T-helper 17 cell (primary cell): ENCODE measurements at places on chromosomes 7 and 10. TPM values are rescaled to one million over a fixed set of nuclear protein-coding genes. Genes with fewer than 3 reads are reported as not detected.

- no peak for DNase-seq
- H3K27ac ChIP-seq: no peak overlapping the region
- H3K36me3 ChIP-seq: no peaks in the 10 kb centered on the region
Observed at GRCh38 chr7:47485640-47486435, 96.1 kb downstream of the TNS3 start.

DNA sequence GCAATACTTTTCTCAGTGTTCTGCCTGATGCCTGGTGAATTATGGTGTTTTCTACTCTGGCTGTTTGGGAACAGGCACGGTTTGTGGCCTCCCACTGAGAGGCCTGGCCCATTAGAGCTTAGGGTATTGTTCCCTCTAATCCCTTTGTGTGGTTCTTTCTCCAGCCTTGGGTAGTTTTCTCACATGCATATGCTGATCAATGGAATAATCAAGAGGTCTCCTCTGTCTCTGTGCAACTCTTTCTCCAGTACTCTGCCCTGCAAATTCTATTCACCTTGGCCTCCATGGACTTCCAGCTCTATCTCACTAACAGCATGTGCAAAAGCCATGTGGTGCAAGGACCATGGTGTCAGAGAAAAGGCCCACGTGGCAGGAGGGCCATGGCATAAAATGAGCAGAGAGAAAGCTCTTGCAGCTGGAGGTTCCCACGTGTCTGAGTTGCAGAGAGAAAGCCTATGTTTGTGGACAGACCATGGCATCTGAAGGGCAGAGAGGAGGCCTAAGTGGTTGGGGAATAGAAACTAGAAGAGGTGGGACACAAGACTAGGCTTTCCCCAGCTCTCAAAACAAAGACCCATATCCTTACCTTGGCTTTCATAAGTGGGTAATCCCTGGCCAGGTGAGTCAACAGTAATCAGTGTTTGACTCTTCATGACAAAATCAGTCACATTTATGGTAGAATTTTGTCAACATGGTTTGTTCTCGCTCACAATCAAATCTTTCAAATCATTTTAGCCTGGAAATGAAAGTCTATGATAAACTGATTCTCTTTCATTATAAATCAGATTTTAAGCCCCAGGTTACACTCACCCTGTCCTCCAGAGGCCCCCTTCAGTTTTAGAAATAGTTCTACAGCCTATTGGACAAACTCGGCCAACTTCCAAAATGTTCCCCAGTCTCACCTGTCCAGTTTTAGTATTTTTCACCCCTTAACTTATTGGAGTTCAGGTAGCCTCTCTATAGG is 17.3 kb downstream of the OPALIN start:
- no peaks in the 10 kb centered on the region for H3K36me3 ChIP-seq
- H3K4me3 ChIP-seq: no peak overlapping the region
- no peak for DNase-seq
- H3K27me3 ChIP-seq: peaks cover 37% of the 10 kb centered on the region

DNA sequence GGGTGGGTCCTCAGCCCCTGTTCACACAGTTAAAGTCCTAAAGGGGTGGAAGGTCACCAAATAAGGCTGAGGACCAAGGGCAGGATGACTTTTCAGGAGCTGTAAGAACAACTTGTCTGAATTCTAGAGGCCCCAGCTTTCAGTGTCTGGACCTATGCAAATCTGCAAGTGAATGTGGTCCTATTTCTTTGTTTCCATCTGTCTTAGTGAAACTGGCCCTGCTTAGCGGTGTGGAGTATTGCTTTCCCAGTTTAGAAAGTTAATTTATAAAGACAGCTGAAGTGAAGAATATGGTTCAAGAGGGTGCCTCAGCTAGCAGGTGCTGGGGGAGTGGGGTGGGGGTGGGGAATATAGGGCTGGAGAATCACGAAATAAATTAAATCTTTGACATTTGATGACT is 40.1 kb downstream of the HHEX start:
- no peak for DNase-seq
- peaks cover 2% of the 10 kb centered on the region for H3K4me1 ChIP-seq
- H3K4me3 ChIP-seq: no peak overlapping the region
- H3K27ac ChIP-seq: no peak overlapping the region

DNA sequence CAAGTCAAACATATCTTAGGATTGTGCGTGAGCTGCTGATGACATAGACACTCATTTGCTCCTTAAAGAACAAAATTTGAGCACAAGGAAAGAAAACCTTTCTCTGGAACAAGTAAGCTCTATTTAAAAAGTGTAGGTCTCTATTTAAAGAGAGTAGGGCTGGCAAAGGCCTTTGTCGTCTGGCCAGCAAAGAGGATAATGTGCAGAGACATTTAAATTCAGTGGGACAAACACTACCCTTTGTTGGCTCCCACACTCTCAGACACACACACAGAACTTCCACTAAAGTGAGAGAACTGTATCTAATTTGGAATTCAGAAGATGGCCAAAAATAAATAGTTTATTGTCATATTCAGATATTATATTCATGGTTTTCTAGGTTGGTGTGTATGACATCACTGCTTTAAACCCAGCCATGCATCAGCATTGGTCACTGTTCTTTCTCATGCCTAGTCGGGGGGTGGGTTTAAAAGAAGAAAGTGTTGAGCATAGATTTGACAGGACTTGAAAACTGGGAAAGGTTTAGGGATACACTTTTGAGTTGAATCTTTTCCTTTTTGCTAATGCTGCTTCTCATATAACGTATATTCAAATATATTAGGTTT is 49.5 kb upstream of the HDAC9 start:
- no peak overlapping the region for H3K27ac ChIP-seq
- no peak overlapping the region for H3K4me3 ChIP-seq
- H3K27me3 ChIP-seq: no peaks in the 10 kb centered on the region

DNA sequence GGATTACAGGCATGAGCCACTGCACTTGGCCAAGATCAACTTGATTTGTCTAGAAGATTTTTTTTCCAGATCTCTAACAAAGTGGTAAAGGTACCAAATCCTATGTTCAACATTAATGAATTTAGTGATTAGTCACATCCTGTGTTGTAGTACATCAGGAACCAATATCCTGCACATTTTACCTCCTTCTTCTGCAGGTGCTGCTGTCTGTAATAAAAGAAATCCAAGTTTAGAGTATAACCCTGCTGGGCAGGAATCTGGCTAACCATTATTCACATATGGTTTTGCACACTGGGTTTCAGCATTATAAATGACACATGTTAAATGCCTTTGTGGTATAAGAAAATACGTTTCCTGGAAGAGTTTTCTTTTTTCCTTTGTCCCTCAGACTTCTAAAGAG is 10.8 kb downstream of the PARD3 start:
- no peak overlapping the region for H3K4me3 ChIP-seq
- peaks cover 12% of the 10 kb centered on the region for H3K27me3 ChIP-seq
- DNase-seq: no peak

- H3K27ac ChIP-seq: peak overlapping the region; percentile 56
- no peaks in the 10 kb centered on the region for H3K36me3 ChIP-seq
- no peak overlapping the region for H3K4me3 ChIP-seq
- peaks cover 14% of the 10 kb centered on the region for H3K4me1 ChIP-seq
- no peak for DNase-seq
- H3K27me3 ChIP-seq: no peaks in the 10 kb centered on the region
Observed at GRCh38 chr7:28104041-28104541, 76.5 kb downstream of the JAZF1 start.

DNA sequence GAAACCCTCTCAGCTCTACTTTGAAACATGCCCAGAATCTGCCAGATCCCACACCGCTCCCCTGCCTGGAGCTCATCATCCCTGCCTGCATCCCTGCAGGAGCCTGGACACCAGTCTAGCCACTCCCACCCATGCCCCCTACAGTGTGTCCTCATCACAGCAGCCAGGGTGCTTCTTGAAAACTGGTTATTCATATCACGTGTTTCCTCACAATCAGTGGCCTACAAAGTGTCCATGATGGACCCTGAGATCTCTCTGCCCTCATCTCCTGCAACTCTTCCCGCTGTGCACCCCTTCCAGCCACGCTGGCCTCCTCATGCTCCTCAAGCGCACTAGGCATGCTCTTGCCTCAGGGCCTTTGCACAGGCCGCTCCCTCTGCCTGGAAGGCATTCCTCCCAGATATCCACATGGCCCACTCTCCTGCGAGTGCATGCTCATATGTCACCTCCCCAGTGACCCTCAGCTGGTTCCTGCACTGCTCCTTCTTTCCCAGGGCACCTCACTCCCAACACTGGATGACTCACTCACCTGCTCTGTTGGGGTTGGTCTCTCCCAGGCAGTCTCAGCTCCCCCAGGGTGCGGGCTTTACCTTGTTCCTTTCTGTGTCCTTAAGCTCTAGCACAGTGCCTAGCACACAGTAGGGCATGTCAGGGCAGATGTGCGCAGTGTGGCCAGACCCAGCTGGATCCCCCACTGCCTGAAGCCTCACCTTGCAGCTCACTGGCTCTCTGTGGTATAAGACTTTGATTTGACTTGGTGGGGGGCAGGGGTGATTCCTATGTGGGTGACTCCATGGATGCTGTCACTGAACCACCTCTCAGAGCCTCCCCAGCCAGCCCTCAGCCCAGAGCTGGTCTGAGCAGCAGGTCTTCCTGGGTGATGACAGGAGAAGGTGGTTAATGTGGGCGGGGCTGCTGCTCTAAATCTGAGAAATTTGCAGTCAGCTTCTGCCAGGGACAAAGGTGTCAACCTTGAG is 37.3 kb downstream of the CDH23 start:
- H3K4me3 ChIP-seq: no peak overlapping the region
- peaks cover 6% of the 10 kb centered on the region for H3K36me3 ChIP-seq
- H3K4me1 ChIP-seq: peaks cover 6% of the 10 kb centered on the region
- DNase-seq: no peak
- H3K27me3 ChIP-seq: peaks cover 53% of the 10 kb centered on the region

DNA sequence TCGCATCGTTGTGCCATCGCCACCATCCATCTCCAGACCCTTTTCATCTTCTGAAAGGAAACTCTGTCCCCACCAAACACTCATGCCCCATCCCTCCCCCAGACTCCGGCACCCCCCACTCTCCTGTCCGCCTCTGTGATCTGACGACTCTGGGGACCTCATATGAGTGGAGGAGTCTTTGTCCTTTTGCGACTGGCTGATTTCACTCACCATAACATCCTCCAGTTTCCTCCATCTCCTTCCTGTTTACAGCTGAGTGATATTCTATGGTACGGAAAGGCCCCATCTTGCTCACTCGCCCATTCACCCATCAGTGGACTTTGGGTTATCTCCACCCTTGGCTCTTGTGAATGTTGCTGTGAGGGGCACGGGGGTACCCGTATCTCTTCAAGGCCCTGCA is 11.8 kb upstream of the INSIG1 start:
- H3K27me3 ChIP-seq: peaks cover 31% of the 10 kb centered on the region
- H3K36me3 ChIP-seq: peaks cover 3% of the 10 kb centered on the region
- H3K4me3 ChIP-seq: no peak overlapping the region
- DNase-seq: no peak
- H3K27ac ChIP-seq: no peak overlapping the region

DNA sequence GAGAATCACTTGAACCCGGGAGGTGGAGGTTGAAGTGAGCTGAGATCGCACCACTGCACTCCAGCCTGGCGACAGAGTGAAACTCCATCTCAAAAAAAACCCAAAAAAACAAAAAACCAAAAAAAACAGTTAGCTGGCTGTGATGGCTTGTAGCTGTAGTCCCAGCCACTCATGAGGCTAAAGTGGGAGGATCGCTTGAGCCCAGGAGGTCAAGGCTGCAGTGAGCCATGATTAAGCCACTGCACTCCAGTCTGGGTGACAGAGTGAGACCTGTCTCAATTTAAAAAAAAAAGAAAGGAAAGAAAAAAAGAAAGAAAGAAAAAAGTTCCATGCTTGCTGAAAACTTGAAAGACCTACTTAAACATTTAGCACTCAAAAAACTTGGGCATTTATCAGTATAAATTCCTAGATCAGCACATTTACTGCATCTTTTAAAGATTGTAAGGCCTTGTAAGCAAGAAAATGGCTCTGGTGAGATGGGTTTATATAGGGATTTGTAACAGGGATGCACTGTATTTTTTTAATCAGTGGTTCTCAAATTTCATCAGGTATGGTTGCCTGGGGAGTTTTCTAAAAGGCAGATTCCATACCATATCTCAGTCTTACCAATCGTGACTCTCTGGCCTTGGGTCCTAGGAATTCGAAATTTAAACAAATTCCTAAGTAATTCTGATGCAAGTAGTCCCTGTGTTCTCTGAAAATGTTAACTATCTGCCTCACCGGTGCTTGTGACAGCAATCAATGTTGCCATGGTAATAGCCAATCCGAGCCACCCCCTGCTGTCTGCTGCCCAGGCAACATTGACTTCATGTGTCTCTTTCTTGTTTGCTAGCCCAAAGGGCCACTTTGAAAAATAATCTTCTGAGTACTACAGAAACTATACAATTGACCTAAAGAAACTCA is 11.5 kb upstream of the NT5C2 start:
- no peaks in the 10 kb centered on the region for H3K27me3 ChIP-seq
- no peak overlapping the region for H3K4me3 ChIP-seq
- no peaks in the 10 kb centered on the region for H3K36me3 ChIP-seq
- no peak for DNase-seq
- H3K27ac ChIP-seq: no peak overlapping the region

DNA sequence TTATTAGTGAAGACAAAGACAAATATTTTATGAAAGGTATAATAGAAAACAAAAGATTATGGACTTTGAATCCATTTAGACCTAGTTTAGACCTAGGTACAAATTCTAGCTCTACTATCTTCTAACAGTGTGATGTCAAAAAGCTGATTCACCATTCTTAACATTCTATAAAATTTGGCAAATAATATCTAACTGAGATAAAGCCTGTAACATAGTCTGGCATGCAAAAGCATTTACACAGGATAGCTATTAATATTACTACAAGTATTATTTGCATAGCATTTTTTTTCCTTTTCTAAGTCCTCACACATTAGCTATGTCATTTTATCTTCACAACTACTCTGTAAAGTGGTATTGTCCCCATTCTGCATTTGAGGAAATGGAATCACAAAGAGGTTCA is 179.6 kb upstream of the LRRTM3 start:
- H3K36me3 ChIP-seq: no peaks in the 10 kb centered on the region
- no peak overlapping the region for H3K27ac ChIP-seq
- DNase-seq: no peak
- no peak overlapping the region for H3K4me3 ChIP-seq
- no peaks in the 10 kb centered on the region for H3K4me1 ChIP-seq
- no peaks in the 10 kb centered on the region for H3K27me3 ChIP-seq

DNA sequence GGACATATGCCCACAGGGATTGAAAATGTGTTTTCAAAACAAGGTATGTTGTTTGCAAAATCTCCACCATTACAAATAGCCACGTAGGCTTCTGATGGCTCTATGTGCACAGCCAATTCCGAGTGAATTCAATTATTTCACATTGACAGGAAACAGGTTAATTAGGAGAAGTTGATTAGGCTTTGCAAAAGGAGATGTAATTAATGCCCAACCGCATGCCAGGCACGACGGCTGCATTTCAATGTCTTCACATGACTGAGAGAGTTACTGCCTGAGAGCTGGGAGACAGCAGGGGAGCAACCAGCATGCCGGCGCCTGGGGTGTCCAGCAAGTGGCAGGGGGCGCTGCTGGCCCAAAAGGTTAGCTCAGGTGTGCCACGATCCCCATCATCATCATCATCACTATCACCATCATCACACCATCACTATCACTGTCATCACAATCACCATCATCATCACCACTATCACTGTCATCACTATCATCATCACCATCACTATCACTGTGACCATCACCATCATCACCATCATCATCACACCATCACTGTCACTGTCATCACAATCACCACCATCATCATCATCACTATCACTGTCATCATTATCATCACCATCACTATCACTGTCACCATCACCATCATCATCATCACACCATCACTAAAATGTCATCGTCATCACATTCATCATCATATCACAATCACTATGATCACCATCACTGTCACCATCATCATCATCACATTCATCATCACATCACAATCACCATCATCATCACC is 30.2 kb downstream of the PWWP2B start:
- no peaks in the 10 kb centered on the region for H3K27me3 ChIP-seq
- DNase-seq: no peak
- no peaks in the 10 kb centered on the region for H3K36me3 ChIP-seq

Gene FXYD4
- total RNA-seq: not detected

Gene CALY
- total RNA-seq: 1.9 TPM
